ENCODE measurements at places on chromosomes 6 and 20.

GRCh38 chr6:110173506-110174132, 5.9 kb downstream of the WASF1 start:
- DNase-seq, result no peak

DNA sequence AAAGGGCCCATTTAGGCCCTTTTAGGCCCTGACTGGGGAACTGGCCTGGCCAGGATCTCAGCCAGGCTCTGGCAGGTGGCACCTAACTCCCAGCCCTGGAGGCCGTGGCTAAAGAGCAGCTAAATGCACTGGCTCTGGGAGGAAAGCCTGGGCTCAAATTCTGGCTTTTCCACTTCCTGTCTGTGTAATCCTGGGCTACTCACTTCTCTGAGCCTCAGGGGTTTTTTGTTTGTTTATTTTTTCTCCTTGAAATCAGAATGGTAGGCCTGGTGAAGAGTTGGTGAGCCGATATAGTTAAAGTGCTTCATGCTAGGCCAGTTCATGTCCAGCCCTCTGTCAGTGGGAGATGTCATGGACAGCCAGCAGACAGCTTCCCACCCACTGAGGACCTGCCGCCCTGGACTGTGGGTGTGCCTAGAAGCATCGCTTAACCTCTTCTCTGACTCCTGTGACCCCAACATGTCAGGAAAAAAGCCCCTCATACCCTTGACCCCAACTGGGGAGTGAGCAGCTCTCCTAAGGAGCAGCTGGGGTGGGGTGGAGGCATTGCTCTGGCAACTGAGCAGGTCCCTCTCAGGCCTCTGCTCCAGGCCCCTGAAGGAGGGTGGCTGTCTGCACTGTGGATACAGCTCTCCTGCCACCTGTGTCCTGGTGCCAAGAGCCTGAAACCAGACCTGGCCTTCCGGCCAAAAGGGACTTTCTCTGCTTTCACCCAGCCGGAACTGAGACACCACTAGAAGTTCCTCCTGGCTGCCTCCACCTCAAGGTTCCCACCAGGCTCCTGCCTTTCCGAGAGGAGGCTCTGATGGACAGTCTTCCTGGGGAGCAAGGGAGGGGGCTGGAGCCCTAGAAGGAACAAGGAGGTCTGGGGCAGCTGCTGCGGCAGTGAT, 57.2 kb upstream of the MYL9 start:
- no peak for DNase-seq

- no peak for DNase-seq
These were observed 13.6 kb downstream of the GGTLC1 start for GRCh38 chr20:23974966-23975365.

DNA sequence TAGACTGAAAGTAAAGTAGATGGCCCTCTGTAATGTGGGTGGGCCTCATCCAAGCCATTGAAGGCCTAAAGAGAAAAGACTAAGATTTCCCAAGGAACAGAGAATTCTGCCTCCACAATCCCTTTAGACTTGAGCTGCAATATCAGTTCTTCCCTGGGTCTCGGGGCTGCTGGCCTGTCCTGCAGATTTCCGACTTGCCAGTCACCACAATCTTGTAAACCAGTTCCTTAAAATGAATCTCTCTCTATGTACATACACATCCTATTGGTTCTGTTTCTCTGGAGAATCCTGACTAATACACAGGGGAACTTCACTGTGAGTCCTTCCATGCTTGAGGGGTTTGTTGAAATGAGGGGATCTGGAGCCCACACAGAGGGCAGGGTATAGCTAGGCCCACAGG, 12.9 kb downstream of the CCDC170 start:
- DNase-seq, result no peak

DNA sequence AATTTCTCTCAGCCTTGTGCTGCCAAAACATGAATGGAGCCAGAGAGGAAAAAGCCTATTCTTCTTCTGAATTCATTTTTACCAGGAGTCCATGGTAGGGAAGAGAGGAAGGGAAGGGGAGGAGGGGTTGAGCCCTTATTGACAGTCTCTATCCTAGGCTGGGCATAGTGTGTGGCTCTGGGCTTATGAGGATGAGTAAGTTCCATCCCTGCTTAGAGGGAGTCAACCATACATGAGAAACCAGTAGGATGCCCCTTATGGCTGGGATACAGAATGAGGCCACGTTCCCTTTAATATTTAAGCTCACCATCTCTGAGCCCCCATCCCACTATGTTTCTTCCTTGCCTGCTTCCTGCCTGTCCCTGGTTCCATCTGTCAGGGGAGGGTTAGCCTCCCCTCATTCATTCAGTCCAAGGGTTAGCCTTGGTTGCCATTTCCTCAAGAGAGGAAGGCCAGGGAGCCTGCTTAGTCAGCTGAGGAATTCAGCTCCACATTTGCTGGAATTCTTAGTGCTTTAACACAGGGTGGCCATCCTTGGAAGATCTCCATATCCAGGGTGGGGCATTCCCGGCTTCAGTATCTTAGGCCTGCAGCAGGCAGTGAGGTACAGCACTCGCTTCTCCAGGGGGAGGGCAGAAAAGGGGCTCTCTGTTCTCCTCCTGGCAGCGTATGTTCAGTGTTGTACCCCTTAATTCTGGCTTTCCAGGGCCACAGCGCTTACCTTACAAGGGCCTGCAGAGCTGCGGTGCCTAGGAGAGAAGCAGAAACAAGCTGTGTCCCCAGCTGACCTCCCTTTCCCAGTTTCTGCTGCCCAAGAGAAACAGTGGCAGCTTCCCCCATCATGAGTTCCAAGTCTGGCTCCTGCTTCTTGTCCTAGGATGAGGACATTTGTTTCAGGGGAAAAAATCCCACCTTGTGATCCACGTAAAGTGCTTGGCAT, 12.5 kb downstream of the SIRT5 start:
- DNase-seq, result no peak

- DNase-seq, result peak; percentile 96
These were observed 72.3 kb downstream of the OR2B2 start for GRCh38 chr6:27839626-27840475.

GRCh38 chr6:10205120-10205519, 209.8 kb downstream of the TFAP2A start:
- DNase-seq, result no peak

DNA sequence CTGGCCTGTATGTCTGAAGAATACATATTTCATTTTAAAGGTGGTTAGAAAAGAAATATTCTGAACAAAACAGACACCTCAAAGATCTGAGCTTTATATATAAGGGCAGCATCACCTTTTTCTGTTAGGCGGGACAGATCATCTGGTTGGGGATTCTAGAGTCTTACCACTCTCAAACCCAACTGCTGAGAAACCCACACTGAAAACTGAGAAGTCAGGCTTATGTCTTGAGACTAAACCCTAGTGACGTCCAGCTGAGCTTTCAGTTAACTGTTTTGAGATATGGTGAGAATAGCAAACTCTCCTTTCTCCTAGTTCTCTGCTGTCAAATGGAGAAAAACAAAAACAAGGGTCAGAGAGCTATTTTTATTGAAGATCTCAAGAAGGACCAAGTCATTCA, 63.7 kb upstream of the CCN6 start:
- no peak for DNase-seq

DNA sequence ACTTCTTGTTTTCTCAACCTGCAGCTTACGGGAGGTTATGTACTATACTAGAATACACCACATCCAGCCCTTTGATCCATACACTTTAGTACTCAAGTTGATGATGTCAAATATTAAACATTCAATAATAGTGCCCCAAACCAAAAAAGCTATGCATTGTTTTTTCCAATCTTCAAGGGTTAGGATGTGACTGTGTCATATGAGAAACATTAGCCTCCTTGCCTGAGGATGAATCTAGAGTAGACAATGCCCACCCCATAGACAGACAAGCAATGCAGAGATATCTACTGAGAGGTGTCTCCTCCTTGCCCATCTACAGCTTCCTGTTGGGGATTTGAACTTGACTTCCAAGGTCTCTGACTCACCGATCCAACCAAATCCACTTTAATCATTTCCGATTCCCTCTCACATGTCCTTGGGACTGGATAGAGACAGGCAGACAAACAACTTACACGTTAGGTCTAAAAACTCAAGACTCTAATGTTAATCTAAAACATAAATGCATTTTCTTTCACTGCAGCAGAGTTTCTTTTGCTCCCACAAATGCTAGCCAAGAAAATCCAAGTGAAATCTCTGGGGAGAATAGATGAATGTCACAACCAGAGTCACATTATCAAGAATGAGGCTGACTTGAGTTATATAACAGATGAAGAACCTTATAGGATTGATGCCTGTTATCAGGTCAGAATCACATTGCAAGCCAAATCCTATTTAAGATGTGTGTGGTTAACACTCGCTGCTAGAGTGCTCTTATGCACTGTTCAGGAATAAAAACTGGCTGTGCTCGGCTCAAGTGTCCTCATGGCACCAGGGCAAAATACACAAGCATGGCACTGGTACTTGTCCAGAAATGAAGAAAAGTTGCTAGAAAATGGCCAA, 75.5 kb upstream of the TNFAIP3 start:
- DNase-seq, result no peak

- no peak for DNase-seq
These were observed 145.9 kb downstream of the IMPG1 start for GRCh38 chr6:75926293-75927168.

- DNase-seq, result peak; percentile 48
These were observed 57.4 kb downstream of the SYTL3 start for GRCh38 chr6:158707120-158707820.

GRCh38 chr6:6596529-6597328, 8.2 kb downstream of the LY86 start:
- DNase-seq, result no peak

- DNase-seq, result no peak
These were observed 165.4 kb downstream of the GRM4 start for GRCh38 chr6:33980176-33981175.

DNA sequence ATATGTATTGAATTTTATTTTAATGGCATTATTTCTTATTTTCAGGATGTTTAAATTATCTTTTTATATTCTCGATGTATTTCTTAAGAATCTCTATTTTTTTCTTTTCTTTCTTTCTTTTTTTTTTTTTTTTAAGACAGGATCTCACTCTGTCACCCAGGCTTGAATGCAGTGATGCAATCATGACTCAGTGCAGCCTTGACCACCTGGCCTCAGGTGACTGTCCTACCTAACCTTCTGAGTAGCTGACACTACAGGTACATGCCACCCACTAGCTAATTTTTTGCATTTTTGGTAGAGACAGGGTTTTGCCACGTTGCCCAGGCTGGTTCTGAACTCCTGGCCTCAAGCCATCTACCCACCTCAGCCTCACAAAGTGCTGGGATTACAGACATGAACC, 143.8 kb upstream of the LAMA2 start:
- no peak for DNase-seq

- peak; percentile 66 for DNase-seq
These were observed 11.3 kb downstream of the STMN3 start for GRCh38 chr20:63641792-63642523.

DNA sequence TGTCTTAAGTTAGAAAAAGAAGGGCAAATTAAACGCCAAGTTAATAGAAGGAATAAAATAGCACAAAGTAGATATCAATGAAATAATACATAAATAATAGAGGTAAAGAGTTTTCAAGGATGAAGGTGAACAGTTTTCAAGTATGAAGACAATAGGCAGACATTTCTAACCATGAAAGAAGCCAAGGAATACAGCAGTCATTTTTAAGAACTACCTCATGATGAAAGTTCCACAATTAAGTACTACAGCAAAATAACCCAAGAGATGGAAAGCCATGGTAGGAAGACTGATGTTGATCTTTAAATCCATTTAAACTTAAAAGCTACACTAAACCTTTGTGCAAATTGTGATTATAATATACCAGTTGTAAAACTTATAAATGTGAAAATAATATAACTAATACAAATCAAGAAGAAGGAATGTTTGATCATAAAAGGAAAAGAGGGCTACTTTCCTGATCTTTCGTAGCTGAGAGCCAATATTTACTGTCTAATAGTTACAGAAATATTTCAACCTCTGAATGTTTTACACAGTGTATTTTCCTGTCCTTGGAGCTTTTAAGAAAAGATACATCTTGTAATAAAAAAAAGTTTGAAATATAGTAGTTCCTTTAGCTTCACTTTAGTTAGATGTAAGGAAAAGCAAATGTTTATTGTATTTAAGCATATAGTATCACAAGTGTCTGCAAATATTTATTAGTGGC, 143.1 kb downstream of the STXBP5 start:
- no peak for DNase-seq

DNA sequence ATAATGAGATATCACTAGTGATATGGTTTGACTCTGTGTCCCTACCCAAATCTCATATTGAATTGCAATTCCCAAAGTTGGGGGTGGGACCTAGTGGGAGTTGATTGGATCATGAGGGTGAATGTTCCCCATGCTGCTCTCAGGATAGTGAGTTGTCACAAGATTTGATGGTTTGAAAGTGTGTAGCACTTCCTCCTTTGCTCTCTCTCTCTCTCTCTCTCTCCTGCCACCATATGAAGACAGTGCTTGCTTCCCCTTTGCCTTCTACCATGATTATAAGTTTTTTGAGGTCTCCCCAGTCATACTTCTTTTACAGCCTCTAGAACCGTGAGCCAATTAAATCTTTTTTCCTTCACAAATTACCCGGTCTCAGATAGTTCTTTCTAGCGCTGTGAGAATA, 1002.0 kb upstream of the ADGRB3 start:
- DNase-seq, result no peak

DNA sequence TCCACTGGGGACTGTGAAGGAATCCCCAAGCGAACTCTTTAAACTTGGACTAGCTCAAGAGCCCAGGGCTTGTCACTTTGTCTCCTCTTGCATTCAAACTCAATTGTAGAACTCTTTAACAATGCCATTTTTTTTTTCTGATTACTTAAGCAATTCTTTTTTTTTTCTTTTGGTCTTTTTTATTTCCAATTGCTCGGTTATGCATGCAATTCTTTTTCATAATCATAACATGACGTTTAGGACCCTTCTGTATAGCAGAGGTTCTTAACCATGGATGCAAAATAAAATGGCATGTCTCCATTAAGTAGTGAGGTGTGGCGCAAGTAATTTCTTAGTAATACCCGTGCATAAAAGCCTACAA, 466 bp upstream of the BFSP1 start:
- DNase-seq, result no peak

GRCh38 chr6:52394251-52394666, 25.9 kb upstream of the EFHC1 start:
- no peak for DNase-seq

- no peak for DNase-seq
These were observed 23.0 kb downstream of the LATS1 start for GRCh38 chr6:149694921-149695320.
